ENCODE measurements at places on chromosomes 7 and 10.

DNA sequence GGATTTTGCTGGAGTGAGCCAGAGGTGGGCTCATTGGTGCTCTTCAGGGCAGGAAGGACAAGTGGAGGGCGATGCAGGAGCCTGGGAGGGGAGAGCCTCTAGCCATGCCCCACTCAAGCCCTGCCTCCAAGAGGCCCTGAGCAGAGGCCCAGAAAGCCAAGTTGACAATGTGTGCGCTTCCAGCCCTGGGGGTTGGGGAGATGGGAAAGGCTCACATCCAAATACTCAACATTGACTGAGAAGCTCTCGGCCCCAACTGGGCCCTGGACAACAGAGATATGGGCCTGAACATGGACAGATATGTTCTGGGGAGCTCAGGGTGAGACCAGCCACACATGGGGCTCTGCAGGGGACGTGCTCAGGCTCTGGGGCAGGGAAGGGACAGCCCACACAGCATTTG, 39.0 kb downstream of the FRMPD2 start:
- no peak for DNase-seq

- DNase-seq = no peak
Observed at GRCh38 chr7:8391353-8392062, 41.9 kb upstream of the NXPH1 start.

GRCh38 chr10:526651-527312, 162.7 kb downstream of the DIP2C start:
- no peak for DNase-seq

DNA sequence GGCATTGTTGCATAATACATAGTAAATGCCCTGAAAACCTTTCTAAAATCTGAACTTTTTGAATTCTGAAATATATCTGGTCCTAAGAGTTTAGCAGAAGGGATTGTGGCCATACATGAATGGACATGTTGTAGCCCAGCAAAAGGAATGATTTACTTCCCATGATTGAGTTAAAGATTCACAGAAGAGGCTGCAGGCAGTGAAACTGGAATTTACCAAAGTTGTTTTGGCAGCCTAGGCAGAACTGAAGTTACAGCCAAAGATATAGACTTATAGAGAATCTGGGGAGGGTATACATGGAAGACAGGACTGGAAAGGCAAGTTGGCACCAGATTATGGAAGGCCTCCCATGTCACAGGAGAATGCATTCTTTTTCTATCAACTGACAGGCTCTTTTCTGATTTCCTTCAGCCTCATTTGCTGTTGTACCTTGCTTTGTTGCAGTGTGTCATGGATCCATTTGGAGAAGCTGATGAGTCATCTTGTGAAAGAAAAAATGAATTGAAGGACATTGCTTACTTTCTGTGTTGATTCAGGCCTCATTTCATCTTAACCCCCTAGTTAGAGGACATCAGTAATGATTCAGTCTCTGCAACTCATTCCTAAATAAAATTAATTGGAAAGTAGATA, 356.2 kb upstream of the LRGUK start:
- DNase-seq = no peak

- no peak for DNase-seq
Observed at GRCh38 chr10:23341004-23341403, 3.6 kb downstream of the C10orf67 start.

GRCh38 chr10:70147259-70147625, 742 bp upstream of the TYSND1 start:
- DNase-seq = no peak

DNA sequence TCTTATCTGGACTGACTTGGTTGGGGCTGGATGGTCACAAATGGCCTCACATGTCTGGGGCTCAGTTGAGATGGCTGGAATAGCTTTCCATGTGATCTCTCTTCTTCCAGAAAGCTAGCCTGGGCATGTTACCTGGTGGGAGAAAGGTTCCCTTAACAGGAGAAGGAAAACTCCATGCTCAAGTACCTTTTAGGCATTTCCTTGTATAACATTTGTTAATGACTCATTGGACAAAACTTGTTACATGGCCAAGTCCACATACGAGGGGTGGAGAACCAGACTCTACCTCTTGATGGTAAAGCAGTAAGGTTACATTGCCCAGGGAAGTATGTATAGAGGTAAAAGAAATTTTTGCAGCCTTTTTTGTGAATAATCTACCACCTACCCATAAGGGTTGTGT, 826.4 kb downstream of the LRMDA start:
- no peak for DNase-seq

DNA sequence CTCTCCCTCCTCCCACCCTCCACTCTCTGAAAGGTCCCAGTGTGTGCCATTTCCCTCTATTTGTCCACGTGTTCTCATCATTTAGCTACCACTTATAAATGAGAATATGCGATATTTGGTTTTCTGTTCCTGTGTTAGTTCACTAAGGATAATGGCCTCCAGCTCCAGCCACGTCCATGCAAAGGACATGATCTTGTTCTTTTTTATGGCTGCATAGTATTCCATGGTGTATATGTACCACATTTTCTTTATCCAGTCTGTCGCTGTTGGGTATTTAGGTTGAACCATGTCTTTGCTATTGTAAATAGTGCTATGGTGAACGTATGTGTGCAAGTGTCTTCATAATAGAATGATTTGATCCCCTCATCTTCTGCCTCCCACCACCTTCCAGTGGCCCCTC, 183.7 kb upstream of the AUTS2 start:
- DNase-seq = no peak

All from Right ventricle myocardium superior (tissue), 1 donor.